ENCODE measurements at places on chromosomes 5 and 9.

GRCh38 chr9:28883234-28883633 is 1310.0 kb upstream of the C9orf72 start:
- DNase-seq, result no peak

- no peak for DNase-seq
Observed at GRCh38 chr5:109719978-109720377, 30.3 kb downstream of the MAN2A1 start.

DNA sequence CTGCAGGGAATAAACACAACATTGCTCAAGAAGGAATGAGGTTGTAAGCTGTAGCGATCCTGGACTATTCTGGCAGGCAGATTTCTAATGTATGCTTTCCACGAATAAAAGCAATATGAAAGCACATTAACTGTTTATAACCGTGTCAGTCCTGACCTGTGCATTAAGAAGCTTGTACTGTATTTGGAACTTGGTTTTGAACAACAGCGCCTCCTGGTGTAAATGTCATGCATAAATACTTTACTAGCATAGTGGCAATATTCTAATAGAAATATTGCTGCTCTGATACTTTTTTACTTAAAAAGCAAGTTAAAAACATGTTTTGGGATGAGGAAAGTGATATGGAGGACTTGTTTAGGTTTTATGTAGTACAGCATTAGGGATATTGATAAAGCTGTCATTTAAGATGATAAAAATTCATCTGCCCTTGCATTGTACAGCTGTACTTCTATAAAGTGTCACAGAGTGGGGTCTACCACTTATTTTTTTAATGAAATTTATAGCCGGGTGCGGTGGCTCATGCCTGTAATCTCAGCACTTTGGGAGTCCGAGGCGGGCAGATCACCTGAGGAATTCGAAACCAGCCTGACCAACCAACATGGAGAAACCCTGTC is 70.7 kb upstream of the GNE start:
- peak; percentile 78 for DNase-seq

- peak; percentile 66 for DNase-seq
Observed at GRCh38 chr5:52822437-52822836, 34.7 kb downstream of the ITGA1 start.

- no peak for DNase-seq
Observed at GRCh38 chr9:32698706-32699277, 63.3 kb upstream of the TAF1L start.

GRCh38 chr9:124179196-124180071 is 78.3 kb upstream of the NEK6 start:
- DNase-seq, result no peak

DNA sequence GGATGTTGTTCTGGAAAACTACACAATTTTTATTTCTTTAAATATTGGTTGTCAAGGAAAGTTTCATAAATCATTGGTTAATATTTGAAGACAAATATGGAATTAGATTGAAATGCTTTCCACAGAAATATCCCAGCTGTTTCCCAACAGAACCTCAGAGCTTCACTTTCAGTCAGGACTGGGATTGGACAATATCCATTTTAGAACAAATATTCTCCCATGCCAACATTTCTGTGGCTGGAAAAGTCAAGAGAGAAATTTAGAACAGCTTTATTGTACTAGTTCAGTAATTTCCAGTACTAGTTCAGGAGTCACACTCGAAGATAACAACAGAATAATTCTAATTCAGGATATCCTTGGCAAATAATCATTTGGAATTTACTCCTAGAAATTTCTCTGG is 116.1 kb upstream of the TUT7 start:
- no peak for DNase-seq

- no peak for DNase-seq
Observed at GRCh38 chr5:154165886-154166285, 24.6 kb upstream of the GALNT10 start.

DNA sequence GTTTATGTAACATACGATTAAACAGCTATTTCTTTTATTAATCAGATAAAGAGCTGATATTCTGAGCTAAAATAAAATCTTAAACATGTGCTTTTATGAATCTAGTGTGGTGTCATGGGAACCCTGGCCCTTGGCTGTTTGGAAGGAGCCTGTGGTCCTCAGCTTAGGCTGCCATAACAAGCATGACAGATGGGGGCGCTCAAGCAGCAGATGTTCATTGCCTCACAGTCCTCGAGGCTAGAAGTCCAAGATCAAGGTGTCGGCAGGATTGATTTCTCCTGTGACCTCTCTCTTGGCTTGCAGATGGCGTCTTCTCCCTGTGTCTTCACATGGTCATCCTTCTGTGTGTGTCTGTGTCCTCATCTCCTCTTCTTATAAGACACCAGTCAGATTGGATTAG is 448.2 kb downstream of the GADD45G start:
- no peak for DNase-seq

DNA sequence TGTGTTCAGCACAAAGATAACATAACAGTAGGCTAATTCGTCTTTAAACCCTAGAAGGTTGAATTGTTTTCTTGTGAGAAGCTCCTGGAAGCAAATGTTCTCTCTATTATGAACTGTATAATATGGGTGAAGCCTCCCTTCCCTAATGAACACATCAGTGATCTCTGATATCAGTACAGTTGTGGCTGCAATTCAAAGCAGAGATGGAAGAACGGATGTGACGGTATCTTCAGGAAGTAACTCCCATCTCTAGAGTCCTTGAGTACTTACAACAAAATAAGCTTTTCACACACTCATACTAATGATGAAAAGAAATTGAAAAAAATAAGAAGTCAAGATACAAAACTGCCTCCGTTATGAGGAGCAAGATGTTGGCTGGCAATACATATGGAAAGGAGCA is 4.5 kb downstream of the HCN1 start:
- DNase-seq, result no peak

DNA sequence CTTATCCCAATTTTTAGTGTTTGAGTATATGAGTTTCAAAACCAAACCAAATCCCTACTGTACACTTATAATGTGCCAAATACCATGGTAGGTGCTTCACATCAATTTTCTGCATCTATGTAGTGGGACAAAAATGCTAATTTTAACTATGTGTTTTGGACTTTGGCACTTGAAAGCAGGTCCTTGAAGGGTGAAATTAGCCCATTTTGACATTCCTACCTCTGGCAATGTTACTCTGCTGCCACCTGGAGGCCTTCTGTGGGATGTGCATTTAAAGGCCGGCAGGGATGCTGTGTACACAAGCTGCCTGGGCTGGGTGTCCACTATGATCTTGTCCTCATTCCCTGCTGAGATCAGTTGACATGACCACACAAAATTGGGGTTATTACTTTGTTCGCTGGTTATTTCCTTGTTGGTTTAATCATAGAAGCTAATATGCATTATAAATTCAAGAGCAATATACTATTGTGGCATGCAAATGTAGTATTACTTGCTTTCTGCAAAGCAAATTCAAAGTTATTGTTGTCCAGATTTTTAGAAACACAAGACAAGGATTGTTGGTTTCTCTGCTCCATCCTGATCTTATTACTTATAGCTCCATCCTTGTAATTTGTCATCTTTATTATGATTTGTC is 166.8 kb downstream of the ARHGEF28 start:
- DNase-seq, result peak; percentile 70

GRCh38 chr5:60505373-60506171 is 194.4 kb downstream of the DEPDC1B start:
- DNase-seq, result no peak

- no peak for DNase-seq
Observed at GRCh38 chr9:95839012-95839411, 36.5 kb upstream of the ERCC6L2 start.

- DNase-seq, result no peak
Observed at GRCh38 chr5:172707285-172708182, 63.5 kb downstream of the DUSP1 start.

DNA sequence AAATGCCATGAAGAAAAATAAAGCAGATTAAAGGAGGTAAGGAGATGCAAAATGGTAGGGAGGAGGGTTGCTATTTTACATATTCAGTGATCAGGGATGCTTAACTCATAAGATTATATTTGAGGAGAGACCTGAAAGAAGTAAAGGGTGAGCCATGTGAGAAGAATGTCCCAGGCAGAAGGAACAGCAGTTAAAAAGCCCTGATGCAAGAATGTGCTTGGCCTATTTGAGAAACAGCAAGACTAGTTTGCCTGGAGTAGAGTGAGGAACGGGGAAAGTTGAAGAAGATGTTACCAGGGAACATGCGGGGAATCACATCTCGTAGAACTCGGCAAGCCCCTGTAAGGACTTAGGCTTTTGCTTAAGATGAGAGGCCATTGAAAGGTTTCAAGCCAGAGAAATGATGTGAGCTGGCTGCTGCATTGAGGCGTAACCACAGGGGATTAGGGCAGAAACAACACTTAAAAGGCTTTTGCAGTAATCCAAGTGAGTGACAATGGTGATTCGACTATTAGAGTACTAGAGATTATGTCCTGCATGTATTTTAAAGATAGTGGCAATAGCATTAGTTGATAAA is 198.7 kb downstream of the VPS13A start:
- DNase-seq, result no peak

DNA sequence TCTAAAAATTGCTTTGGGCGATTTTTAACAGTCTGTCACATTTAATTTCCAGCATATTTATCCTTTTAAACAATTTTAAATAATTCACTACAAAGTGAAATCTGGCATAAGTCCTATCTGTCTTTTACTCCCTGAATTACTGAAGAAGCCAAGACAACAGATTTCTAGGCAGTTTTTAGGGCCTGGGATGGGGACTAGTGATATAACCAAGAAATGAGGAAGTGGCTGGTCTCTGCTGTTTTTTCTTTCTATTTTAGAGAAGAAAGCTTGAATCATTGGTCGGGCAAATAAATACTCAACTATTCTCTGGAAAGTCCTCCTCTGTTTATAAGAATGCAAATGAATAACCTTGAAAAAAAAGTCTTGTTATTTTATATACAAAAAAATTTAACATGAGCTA is 79.7 kb upstream of the SSBP2 start:
- no peak for DNase-seq

DNA sequence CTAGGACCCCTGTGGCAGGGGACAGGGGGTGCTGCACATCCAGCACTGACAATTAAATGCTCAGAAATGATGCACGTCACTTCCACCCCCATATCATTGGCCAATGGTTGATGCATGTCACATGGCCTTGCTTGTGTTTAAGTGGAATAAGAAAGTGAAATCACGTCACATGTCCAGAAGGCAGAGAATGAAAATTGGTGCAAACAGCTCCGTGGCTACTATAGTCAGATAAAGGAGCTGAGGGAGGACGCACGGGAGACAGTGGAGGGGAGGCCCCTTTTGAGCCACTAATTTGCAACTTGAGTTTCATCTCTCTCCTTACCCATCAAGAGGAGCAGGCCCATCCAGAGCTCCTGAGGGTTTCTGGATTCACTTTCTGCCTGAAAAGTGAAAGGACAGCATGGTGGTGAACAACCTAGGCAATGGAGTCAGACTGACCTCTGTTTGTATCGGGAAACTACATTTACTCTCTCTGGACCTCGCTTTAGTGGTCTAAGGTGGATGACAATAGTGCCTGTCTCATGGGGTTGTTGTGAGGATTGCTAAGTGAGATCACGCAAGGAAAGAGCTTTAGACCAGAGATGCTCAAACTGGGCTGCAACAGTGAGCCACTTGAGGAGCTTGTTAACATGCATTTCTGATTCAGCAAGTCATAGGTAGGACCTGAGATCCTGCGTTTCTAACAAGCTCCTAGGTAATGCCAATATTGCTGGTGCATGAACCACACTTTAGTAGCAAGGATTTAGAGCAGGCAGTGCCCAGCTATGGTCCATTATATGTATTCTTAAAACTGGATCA is 133.9 kb upstream of the ADRA1B start:
- no peak for DNase-seq

- no peak for DNase-seq
Observed at GRCh38 chr9:104313396-104314110, 190.5 kb upstream of the OR13F1 start.

- DNase-seq, result no peak
Observed at GRCh38 chr5:173659423-173659822, 43.0 kb upstream of the BOD1 start.

- DNase-seq, result peak; percentile 86
Observed at GRCh38 chr9:126490871-126491567, 122.7 kb upstream of the LMX1B start.

DNA sequence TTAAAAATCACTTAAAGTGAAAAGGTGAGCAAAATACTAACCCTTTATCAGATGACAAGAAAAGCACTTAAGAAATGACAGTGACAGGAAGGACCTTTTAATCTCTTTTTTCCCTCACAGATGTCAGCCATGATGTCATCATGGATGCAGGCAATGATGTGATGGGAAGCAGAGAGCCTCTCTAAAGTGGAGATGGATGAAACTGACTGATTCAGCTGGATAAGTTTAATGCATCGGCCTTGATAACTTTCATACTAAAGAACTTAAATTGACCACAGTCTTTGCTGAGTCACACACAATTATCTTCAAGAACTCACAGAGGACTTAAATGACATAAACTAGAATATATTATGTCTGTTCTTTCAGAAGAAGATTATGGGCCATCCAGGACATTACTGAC is 153.2 kb upstream of the FGF10 start:
- no peak for DNase-seq

GRCh38 chr9:96158909-96159575 is 142.9 kb downstream of the HSD17B3 start:
- no peak for DNase-seq

DNA sequence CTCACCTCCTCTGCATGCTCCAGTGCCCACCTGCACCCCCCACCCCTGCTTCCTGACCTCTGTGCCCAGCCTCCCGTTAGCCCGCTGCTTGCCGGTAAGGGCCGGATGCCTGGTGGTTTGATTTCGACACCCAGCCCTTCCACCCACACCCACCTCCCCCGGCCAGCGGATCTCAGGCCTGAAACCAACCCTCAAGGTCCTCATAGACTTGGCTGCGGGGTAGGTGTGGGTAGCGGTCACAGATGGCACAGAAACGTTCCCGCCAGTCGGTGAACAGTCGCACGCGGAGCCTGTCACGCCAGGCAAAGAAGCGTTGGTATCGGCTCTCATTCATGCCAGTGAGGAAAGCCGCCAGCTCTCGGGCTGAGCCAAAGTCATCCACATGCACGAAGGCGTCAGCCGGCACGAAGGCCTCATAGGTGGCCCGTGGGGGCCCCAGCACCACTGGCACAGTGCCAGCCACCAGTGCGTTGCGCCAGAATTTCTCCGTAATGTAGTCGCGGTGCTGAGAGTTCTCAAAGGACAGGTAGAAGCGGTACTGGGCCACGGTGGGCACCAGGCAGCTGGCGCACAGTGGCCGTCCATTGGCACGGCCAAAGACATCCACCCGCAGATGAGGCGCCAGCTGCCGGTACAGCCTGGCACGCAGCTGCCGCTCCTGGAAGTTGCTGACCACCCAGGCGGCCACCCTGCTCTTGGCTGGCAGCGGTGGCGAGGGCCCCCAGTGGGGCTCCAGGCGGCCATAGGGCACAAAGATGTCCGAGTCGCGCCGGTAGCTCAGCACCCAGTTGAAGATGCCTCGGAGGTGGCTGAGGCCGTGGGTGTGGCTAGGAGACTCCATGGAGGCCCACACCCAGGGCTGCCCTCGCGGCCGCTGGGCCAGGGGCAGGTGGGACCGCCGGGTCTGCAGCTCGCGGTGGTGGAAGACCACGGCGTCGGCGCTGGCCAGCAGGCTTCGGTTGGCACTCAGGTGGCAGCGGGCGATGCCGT is 1.1 kb downstream of the FUT7 start:
- no peak for DNase-seq

- DNase-seq, result no peak
Observed at GRCh38 chr5:4857761-4858160, 282.4 kb upstream of the ADAMTS16 start.

Data from muscle of arm (tissue), 14 donors.